ENCODE measurements at places on chromosomes 3 and 15.

- no peak for DNase-seq
These were observed 70.2 kb downstream of the FOXB1 start for GRCh38 chr15:60074181-60074885.

DNA sequence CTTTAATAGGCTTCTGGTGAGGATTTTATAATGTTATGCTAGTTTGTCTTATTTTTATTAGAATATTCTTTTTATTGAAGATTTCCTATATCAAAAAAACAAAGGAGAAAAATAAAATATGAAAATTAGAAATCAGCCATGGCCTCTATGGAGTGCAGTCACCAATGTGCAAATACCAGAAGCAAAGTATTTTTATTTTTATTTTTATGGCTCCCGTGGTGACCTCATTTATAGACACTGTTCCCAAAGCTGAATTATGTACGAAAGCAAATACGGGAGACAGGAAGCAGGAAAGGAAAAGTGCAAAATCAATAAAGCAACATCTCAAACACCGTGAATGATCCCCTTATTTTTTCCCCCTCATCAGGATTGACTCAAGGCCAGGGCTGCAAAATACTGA, 35.1 kb downstream of the DAZL start:
- no peak for DNase-seq

DNA sequence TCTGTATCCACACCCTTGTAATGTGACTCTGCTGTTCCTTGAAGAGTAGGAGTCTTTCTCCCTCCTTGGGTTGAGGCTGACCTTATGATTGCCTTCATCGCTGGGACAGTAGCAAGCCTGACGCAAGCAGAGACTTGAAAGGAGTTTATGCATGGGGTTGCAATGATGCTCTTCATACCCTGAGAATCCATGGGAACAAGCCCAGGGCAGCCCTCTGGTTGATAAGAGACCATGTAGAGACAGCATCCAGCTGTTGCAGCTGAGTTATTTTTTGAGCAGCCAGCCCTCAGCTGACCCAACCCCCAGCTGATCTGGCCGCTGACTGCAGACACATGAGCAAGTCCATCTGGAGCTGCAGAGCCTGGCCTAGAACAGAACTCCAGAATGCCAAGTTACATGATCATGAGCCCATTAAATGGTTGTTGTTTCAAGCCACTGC, 60.6 kb upstream of the ARNT2 start:
- no peak for DNase-seq

DNA sequence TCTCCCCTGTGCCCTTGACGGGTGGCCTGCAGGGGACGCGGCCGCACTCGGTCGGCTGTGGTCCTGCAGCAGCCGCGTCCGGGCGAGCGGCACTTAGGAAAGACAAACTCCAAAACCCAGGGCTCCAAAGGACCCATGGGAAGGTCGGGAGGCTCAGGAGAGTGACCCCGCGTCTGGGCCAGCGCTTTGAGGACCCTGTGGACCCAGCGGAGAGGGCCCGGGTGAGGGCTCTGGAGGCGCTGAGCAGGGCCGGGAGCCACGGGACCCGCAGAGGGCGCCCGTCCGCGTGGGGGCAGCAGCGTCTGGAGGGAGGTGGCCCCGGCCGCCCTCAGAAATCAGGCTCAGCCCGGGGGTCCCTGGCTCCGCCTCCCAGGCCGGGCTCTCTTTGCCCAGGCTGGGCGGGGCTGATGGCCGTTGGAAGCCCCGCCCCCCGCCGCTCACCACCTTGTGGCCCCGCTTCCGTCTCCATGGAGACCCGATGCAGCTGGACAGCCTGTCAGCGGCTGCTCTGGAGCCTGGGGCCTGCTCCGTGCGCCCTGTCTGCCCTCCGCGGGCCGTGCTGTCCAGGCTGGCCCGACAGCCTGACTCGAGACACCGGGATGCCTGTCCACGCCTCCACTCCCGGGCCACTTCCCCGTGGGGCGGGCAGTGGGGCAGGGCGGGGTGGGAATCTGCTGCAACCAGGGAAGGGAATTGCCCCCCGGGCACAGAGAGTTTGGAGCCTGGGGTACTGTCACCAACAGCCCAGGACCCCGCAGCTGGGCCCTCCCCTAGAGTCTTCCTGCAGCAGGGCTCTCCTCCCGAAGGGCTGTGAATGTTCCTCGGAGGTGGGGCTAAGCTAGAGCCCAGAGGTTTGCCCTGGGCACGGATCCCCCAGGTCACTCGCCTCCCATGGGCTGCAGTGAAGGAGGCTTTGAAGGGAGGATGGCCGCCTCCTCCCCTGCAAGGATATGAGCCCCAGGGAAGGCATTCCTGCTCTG, 34.8 kb upstream of the RPL32 start:
- DNase-seq, result no peak

- DNase-seq, result no peak
These were observed 308.2 kb downstream of the CTNNB1 start for GRCh38 chr3:41507336-41508062.

DNA sequence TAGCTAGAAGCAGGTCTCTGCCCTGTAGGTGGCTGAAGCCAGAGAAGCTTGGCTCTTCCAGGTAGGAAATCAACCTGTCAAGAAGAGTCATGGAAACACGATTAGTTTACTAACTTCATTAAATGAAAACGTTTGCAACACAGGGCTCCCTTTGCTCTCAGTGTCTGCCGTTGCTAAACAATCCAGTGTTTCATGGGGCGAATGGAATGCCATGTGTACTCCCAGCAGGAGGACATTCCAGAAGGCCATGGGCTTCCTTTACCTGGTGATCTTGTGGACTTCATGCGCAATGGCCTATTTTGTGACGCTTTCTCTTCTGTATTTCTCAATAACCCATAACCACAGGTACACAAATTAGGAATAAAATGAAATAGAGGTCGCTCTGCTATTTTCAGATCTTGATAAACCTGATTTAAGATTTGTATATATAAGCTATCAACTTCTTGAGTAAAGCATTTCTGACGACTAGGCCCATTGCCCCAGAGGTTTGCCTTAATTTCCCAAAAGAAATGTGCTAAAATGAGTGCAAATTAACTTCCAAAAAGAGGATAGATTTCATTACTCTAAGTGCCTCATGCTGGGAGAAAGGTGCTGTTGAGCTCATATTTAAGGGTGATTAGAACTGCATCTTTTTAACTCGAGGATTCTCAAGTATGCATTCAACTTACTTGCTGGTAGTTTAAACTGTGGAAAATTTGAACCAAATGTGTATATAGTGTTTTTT, 171.0 kb downstream of the EPHA3 start:
- no peak for DNase-seq

GRCh38 chr3:147713234-147714133, 304.3 kb downstream of the ZIC1 start:
- no peak for DNase-seq

- no peak for DNase-seq
These were observed 1.2 kb downstream of the BRPF1 start for GRCh38 chr3:9732740-9733115.

- DNase-seq, result no peak
These were observed 17.4 kb downstream of the SMAD6 start for GRCh38 chr15:66719471-66719870.

- DNase-seq, result no peak
These were observed 9.2 kb downstream of the IGF2BP2 start for GRCh38 chr3:185815391-185816282.

DNA sequence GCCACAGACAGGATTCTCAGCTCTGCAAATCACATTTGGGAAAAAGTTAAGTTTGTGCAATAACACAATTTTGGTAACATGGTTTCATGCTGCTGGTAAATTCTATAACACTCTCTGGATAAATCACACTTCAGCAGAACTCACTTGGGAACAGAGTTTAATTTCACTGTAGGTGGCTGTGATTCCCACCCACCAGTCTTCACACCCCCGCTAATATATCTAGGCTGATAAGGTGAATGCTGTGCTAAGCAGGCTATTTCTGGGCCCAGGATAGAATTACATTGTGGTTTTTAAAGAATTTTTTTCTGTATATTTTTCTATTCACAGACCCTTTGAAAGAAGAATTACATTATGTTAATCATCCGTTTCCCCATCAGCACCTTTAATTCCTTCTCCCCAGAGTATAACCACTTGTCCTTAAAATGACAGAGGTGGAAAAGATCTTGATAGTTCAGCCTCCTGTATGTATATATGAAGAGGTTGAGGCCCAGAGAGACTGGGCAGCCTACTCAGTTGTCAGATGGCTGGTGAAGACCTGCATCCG, 22.9 kb downstream of the MAP2K1 start:
- no peak for DNase-seq

DNA sequence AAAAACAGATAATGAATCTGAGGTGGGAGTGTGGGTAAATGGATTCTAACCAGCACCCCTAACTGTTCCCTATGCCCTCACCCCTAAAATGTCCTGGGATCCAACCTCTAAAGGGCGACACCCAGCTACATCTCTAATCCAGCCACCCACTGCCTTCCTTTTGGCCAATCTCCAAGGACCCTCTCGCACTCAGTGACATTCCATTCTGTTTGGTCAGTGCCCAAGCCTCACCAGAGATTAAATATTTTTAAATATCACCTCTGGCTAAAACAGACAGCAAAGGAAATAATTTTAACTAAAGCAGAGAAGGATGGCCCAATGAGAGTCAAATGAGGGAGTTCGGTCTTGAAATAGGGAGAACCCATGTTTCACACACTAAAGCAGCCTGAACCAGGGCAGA, 19.9 kb upstream of the SCN10A start:
- no peak for DNase-seq

DNA sequence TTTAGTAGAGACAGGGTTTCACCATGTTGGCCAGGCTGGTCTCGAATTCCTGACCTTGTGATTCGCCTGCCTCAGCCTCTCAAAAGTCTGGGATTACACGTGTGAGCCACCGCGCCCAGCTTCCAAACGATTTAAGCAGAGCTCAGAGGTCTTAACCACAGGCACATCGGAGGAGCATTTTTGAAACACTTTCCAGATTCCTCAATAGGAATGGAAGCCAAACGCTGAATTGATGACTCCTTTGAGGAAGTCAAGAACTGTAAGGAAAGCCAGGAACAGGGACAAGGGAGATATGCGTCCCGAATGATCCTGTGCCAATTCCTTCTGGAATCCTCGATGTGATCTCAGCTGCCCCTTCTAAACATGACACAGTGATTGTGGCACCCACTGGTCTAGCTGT, 40.0 kb downstream of the TRH start:
- no peak for DNase-seq

- DNase-seq, result no peak
These were observed 148.6 kb downstream of the CACNA2D3 start for GRCh38 chr3:54270816-54271526.

GRCh38 chr3:107413264-107413663, 36.0 kb downstream of the CCDC54 start:
- DNase-seq, result no peak

DNA sequence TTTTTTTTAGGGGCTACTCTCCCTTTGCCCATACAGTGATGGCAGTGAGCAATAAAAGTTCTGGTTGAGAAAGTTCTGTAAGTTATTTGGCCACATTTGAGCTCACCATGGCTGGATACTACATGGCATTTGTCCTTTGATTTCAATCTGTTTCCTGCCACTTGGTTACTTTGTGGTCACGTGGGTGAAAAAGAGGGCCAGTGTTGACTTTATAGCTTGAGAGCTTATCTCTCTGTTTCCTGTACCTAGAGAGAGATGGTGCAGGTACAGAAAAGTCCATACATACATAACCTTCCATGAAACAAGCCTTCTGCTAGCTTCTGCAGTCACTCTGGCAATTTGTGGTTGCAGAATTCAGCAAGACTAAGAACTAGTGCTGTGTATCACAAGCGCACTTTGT, 23.4 kb upstream of the MECOM start:
- DNase-seq, result no peak

DNA sequence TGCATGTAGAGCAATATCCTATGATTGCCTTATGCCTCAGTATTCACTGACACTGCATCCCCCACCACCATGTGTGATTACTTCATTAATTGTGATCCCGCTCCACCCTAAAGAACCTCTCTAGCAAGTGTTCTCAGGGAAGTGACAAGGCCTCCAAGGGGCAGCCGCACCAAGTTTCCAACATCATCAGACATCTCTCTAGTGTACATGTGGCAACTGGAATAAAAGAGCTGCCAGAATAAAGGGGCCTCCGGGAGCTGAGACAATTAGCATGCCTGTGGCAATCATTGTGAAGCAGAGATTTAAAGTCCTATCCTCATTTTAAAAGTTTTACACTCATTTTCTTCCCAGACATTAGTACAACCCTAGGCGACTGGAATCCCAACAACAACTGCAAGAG, 902.1 kb upstream of the SEMA6D start:
- no peak for DNase-seq

GRCh38 chr15:59873644-59874272, 130.4 kb upstream of the FOXB1 start:
- no peak for DNase-seq

GRCh38 chr3:132787616-132788300, 65.5 kb upstream of the NPHP3 start:
- DNase-seq, result no peak

DNA sequence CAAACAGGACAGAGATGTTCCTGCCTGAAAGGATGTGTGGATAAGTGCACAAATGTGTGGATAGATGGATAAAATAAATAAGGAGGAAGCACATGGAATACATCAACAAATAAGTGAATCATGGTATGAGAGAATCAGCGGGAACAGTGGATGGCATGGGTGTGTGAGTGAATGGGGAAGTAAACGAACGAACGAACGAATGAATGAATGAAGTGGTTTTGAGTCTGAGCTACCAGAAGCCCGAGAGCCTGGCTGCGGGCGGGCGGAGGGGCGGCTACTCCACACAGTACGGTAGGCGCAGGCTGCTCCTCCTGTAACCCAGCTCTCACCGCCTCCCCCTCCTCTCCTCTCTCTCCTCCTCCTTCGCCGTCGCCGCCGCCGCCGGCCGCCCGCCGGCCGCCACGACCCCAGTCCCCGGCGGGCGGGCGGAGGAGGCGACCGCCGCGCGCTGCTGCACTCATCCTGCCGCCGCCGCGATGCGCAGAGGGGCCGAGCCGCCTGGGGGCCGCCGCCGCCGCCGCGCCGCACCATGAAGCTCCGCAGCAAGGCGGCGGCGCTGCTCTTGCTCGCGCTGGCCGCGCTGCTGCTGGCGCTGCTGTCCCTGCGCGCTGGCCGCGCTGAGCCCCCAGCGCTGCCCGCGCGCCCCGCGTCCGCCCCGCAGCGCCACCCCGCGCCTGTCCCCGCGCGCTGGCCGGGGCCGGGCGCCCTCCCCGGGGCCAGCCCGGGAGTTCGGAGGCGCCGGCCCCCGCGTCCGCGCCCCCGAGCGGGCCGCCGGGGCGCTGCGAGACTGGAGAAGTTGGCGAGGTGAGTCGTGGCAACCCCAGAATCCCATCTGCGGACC, at the start of gene GXYLT2:
Gene GXYLT2 (plus strand): TSS at position 342 of the 841 bp plus-strand sequence. CDS start 188 bp downstream, at position 530.
- DNase-seq, result no peak
